ENCODE measurements at places on chromosomes 11 and 22.

DNA sequence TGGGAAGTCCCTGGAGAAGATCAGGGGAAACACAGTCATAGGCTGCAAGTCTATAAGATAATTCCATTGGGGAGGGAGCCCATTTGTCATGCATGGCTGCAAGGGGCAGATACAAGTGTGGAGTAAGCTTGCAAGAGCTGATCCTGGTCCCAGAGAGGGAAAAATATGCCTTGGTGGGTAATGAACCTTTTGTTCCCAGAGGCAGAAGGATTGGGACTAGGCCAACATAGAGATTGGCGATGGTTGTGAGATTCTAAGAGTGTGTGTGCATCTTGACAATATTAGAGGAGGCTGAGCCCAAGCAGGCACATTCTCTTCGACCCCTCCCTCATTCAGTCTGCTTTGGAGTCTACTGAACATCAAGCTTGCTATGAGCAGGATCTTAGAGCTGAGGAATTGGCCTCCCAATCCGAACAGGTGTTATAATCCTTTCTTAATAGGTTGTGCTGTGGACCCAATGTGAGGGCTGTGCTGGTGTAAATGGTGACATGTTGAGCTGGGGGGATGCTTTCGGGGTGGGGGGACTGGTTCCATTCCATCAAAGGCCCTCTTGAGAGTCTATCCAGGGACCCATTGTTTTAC lies 18.4 kb downstream of the MIAT start:
- DNase-seq, result no peak

DNA sequence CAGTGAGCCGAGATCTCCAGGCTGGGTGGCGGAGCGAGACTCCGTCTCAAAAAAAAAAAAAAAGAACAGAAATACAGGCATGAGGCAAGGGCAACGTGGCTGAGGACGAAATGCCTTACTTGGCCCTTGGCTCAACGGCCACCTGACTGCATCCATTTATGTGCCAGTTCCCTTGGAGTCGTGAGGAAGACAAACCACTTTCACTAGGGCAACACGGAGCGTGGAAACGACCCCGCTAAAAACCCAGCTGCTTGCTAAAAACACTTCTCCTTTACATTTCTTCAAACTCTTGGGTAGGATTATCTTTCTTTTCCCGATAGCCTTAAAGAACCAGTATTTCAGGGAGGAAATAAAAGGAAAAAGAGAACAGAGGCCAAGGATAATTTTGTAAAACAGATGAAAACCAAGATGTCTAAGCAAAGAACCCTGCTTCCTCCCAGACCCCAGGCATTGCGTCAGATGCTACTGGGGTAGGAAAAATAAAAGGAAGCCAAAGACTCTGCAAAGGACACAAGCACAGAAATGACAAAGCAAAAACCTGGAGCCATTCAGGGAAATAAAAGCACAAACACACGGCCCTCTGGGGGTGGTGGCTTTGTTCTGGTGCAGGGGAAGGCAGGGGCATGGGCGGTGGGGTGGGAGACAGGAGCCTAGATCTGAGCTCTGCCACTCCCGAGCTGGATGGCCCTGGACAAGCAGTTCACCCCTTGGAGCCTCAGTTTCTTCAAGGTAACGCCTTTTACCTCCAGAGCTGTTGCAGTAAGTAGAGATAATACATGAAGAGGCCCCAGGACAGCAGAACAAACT lies 37.0 kb downstream of the PC start:
- no peak for DNase-seq

- DNase-seq, result no peak
Measured at GRCh38 chr22:31308181-31308580, 15.9 kb upstream of the PIK3IP1 start.

GRCh38 chr22:39152511-39153219 lies at the start of gene CBX7:
Gene CBX7 (minus strand): TSS chr22:39152680. CDS start chr22:39152444, 236 bp downstream.
- DNase-seq, result peak; percentile 88

DNA sequence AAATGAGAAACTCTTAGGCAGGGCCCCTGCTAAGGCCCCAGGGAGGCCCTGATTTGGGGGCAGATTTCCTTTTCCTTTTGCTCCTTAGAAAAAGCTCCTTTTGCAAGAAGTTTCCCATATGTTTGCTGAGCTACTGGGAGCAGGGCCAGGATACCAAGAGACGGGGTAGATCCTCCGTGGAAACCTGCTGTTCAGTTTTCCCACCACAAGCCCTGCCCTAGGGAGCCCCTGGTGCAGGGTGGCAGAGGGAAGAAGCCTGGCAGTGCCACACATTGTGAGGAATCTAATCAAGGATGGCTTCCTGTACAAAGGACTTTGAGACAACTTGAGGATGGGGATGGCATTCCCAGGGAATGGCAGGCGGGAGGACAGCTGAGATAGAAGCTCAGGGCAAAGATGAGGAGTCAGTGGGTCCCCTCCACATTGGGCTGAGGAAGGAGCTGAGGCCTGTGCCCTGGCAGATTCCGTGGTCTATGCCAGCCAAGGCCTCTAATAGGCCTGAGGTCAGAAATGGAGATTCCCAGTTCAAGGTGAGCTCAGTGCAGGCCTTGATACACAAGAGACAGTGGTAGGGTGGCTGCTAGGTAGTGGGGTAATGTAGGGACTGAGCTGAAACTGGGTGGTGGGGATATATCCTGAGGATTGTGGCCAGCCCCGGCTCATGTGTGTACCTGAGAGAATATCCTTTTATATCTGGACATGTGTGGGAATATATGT lies 15.0 kb downstream of the TUB start:
- DNase-seq, result no peak

DNA sequence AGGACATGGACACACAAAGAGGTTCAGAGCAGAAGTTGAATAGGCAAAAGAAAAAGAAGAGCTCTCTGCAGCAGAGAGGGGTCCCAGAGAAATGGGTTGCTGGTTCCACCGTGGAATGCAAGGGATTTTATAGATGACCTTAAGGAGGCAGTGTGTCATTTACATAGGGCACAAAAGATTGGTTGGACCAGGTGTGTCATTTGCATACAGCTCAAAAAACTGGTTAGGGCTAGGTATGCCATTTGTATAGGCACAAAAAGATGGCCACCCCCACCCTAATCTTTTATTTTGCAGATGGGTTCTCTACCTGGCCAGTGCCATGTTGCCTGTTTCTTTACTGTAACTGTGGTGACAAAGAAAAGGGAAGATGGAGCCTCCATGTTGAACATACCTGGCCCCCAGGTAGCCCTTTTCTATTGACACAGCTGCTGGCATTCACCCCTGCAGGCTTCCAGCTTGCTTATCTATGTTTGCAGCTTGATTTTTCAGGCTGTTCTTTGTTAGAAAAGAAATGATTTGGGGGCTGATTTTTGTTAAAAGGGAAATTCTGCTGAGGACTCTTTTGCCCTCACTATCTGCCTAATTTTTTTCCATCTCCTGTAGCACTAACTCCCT lies 3.1 kb upstream of the CAVIN3 start:
- peak; percentile 8 for DNase-seq

GRCh38 chr11:77198440-77198849 lies 70.4 kb downstream of the MYO7A start:
- peak; percentile 14 for DNase-seq

DNA sequence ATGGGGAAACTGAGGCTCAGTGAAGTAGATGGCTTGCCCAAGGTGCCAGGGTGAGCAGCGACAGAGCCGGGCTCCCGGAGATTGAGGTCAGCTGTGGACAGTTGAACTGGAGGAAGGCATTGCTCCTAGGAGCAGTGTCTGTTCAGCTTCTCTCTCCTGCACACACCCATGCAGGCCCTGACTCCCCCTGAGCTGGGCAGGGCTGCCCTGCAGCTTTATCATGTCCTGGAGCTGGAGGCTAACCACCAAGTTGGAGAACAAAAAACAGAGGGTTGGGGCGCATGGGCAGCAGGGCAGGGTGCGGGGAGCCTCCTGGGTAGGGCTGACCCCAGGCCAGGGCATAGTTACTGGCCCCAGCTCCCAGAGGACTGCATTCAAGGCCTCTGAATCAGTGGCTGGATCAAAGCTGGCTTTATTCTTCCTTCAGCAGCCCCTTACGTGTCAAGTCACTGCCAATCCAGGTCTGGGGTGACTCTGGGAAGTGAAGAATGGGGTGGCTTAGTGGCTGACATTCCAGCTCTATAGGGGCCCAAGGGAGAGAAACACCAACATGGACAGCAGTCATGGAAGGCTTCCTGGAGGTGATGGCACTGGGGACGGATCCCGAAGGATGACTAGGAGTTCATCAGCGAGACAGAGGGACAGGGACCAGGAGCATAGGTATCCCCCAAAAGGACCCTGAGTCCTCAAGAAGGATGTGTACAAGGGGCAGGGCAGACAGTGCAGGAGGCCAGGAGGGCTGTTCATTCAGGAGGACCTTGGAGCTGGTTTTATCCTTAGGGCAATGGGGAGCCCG lies 83.8 kb downstream of the CACNA1I start:
- DNase-seq, result no peak

- no peak for DNase-seq
Measured at GRCh38 chr11:133934599-133935550, 21.9 kb downstream of the IGSF9B start.

GRCh38 chr11:8408151-8408941 lies 144.7 kb upstream of the LMO1 start:
- DNase-seq, result no peak

GRCh38 chr11:105152021-105152512 lies 12.5 kb upstream of the CARD18 start:
- no peak for DNase-seq

DNA sequence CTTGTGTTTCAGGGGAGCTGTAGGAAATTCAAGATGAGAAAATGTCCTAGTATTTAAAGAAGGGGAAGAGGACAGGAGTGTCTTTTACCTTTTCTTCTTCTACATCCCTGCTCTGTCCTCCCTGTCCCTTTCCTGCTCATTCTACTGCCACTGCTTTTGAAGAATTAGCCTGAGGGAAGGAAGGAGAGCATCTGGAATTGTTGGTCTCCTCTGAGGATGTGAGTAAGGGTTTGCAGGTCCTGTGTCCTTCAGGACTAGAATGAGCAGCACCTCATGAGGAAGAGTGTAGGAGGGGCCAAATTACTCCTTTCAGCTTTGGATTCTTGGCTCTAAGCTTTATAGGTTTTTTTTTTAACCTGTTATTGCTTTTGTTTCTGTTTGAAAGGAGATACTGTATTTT lies 24.2 kb downstream of the SNU13 start:
- no peak for DNase-seq

DNA sequence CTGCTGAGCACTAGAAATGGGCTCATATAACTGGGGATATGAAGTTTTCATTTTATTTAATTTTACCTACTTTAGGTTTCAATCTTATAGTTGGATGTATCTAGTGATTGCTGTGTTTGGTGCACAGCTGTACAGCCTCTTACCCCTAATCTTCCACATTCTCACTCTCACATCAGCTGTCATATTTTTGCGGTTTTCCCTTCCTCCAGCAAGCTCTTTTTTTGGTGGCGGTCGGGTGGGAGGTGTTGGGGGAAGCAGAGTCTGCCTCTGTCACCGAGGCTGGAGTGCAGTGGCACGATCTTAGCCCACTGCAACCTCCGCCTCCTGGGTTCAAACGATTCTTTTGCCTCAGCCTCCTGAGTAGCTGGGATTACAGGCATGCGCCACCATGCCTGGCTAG lies 445.1 kb upstream of the ISX start:
- DNase-seq, result no peak

GRCh38 chr11:56910785-56911184 lies 77.9 kb upstream of the OR5AK2 start:
- DNase-seq, result no peak

GRCh38 chr11:76832361-76832760 lies 28.4 kb upstream of the ACER3 start:
- DNase-seq, result no peak

GRCh38 chr11:118634431-118635236 lies 27.2 kb downstream of the PHLDB1 start:
- DNase-seq, result peak; percentile 96

GRCh38 chr11:65071907-65072630 lies 11.8 kb downstream of the CDCA5 start:
- DNase-seq, result no peak

DNA sequence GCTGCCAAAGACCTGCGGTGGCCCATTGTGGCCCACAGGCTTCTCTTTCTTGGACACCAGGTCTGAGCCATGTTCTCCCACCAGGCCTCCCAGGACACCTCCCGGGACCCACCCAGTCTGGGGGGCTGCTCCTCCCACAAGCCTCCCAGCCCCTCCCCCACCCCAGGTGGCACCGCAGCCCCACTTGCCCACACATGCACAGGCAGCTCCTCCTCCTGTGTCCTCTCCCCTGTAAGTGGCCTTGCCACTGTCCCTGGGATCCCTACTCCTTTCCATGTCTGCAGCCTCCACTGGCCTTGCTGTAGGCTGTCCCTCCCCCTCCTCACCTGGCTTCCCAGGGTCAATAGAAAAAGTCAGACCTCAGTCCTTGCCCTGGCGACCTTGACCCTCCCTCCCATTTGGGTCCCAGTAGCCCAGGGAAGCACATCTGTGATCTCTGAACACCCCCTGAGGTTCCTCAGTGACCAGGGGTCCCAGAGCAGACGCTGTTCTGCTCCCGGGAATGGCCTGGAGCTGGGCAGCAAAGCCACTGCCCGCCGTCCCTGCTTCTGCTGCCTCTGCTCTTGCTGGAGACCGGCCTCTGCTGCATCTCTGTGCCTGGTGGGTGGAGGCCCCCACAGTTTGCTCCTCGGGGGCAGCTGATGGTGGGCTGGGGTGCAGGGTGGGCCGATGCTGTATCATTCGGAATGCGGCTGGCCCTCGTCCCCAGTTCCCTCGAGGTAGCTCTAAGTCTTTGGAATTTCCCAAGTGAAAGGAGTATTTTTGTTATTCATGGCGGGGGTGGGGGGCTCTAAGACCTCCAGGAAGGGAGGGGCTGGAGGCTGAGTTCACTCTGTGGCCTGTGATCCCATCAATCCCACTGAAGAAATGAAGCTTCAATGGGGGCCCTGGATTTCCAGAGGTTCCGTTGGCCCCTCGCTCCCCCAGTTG lies 43.6 kb downstream of the ARHGAP8 start:
- no peak for DNase-seq

DNA sequence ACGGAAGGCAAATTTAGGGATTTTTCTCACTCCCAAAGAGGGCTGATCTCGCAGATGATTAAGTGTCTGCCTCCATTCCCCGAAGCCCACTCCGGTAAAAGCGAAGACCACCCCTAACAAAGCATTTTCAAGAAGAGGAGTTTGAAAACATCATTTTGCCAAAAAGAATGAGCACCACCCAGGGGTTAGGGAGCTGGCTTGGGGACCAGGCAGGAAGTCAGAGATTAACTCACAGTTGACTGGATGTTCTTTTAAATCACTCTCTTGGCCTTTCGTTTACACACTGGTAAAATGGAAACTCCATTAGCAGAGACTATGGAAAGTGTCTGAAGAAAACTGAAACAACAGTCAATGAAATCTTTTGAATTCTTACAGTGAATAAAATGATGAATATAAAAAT lies 7.9 kb upstream of the TRIM44 start:
- DNase-seq, result no peak

- DNase-seq, result no peak
Measured at GRCh38 chr11:60634126-60634525, 65.3 kb upstream of the MS4A8 start.

- DNase-seq, result no peak
Measured at GRCh38 chr22:40487663-40488249, 117.4 kb downstream of the SGSM3 start.

GRCh38 chr11:69888483-69889181 lies 69.4 kb upstream of the FGF3 start:
- peak; percentile 74 for DNase-seq

GRCh38 chr11:97079244-97079643 lies 689.4 kb downstream of the JRKL start:
- peak; percentile 4 for DNase-seq

Measured in NCI-H1105 (cell line).